Stimulated activated CD4-positive, alpha-beta T cell treated with anti-CD3 and anti-CD28 coated beads, Interleukin-1b, Interleukin-23, amount 100 ng/mL, for 1 hour (primary cell): ENCODE measurements at places on chromosomes 1 and 21.

- no peak for DNase-seq
Observed at GRCh38 chr1:151001602-151002001, 5.1 kb downstream of the MINDY1 start.

- DNase-seq, result no peak
Observed at GRCh38 chr1:230171356-230172015, 104.4 kb downstream of the GALNT2 start.

DNA sequence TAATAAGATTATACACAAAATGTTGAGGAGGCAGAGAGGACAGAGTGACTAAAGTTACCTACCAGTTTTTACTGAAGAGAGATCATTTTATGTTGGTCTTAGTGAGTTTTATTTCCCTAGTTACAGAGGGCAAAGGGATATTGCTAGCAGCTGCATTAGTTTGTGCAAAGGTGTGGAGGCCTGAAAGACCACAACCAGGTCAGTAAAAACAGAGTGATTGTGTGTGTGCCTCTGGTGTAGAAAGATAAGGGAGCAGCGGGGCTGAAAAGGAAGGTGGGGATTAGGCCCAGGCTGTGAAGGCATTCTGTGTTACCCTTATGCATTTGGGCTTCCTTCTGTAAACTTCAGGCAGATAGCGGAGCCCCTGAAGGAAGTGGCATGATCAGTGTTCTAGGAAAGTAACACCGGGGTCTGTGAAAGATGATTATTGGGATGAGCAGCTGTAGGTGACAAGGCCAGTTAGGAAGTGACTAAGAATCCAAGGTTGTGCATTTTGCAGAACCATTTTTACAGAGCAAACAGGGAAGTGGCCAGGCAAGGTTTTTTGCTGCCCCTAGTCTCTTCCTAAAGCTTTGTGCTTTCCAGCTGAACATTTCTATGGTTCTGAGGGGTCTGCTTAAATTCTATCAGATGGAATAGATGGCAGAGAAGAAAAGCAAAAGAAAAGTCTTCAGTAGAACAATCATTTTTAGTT is 3.7 kb downstream of the GADD45A start:
- no peak for DNase-seq

DNA sequence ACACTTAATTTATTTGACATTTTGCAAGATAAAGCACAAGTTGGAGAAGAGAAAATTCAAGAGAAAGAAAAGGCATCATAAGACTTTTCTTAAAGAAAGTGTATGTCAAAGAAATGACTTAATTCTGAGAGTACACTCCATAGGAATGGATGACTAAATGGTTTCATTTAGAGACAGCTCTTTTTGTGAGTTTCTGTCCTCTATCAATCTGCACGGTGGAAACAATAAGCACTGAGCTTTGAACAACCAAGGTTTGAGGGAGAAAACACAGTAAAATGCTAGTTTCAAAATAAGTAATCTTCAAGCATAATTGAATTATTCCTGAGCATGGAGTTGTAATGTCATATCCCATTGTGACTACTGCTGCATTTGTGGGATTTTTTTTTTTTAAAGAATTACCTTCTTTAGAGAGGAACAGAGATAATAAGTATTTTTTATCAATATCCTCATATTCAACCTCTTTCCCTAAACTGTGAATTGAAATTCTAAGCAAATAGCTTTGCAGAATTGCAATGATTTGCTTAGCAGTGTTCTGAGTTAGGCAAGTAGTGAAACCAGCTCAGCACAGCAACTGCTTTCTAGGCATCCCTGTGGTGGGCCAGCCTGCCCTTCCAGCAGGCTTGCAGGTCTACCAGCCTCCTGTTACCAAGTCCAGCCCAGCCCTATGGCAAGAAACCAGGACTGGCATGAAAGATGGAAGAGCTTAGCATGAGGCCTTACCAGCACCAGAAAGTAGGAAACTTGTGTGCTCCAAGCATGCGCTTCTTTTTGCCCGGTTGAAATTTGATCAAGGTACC is 38.2 kb downstream of the KCNJ6 start:
- no peak for DNase-seq

DNA sequence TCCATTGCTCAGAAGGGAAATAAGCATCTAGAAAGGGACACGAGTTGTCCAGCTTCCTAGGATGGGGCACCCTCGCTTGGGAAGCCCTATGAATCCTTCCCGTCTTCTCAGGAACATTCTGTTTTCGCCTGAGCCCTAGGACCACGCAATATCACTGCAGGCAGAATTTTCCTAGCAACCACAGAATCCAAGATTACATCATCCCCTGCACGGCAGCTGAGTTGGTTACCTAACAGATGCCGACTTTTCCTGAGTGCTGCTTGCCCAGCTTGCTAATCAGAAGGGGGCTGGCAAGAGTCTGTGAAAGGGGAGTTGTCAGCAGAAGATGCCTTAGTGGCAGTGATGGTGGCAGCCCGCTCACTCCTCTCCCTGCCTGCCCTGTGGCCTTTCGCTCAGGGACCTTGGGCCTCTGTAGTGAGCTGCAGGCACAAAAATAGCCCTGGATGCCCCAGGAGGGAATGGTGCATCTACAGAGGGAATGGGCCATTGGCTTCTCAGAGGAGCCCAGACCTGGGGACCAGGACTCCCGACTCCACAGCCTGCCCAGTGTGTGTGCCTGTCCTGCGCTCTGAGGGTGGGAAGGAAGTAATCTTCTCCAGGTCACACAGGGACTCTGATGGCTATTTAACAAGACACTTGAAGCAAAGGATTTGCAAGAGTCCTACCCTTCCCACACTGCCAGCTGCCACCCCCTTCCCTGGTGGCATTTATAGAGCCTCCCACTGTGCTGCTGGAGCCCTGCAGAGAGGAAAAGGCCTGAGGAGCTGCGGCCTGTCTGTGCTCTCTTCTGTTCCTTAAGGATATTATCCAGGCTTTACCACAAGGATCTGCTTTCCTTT is 28.9 kb upstream of the CLSTN1 start:
- no peak for DNase-seq

DNA sequence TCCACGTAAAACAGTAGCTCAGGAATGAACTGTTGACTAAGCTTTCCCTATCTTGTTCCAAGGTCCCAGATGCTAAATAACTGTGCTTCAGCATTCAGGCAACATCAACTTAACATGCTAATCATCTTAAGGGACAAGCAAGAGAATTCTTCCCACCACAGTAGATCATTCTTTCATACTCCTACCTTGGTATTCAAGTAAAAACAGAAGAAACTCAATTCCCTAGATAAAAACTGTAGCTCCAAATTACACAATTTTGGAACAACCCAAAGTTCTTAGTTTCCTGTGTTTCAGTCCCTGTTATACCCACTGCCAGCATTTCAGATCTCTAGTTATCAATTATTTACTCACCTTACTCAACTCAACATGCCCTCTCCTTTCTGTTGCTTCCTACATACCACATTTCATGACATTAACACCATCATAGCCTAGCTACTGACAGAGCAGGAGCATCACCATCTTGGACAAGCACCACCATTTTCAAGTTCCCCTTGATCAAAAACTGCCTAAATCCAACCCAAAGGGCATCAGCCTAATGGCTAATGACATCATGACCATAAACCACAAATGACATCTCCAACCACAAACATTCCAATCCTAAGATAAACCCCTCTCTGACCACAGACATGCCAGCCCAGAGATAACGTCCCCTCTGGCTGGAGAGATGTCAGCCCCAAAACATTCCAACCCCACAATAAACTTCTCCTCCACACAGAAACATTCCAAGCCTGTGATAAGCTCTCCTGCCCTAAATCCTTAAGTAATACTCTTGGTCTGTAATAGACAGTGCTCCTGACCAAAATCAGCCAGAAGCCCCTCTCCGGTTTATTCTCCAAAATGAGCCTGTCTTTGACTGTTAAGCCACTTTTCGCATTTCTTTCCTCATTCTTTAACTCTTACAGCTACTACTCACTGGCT is 191.2 kb downstream of the RERE start:
- no peak for DNase-seq
